Fibroblast of the aortic adventitia (primary cell): ENCODE measurements at places on chromosomes 13 and 19. TPM values are rescaled to one million over a fixed set of nuclear protein-coding genes. Genes with fewer than 3 reads are reported as not detected.

The SYT5 gene
- total RNA-seq = 0.45 TPM in 1 of 2 replicates, not detected in the other

The KLK2 gene
- not detected in 2 replicates for total RNA-seq

The TEAD2 gene
- 19.2 and 22.3 TPM in 2 replicates for total RNA-seq

The GSX1 gene
- total RNA-seq = not detected in 2 replicates

The ZNF91 gene
- total RNA-seq = 16.3 and 18.7 TPM in 2 replicates

The CD37 gene
- not detected in 2 replicates for total RNA-seq

The MPV17L2 gene
- 4.4 and 11.7 TPM in 2 replicates for total RNA-seq

The ZNF546 gene
- total RNA-seq = 7.1 and 9.7 TPM in 2 replicates
